ENCODE measurements at places on chromosomes 7 and 10.
A peak's percentile ranks its signal among the peaks of the same experiment; 100 is the strongest.

DNA sequence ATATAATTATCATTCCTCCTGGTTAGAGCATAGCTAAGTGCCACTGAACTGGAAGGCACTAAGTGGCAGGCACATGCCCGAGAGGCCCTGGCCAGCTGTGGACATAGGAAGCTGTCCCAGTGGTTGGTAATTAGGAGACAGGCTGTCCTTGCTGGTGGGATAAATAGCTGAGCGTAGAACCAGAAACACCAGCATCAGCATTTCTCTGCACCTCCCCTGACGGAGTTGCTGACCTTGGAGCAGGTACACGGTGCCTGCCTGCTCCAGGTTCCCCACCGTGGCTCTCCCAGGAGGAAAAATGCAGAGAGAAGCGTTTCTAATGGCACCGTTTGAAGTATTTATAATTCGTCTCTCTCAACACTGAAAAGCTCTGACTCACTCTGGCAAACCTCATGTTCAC, 5.6 kb upstream of the ABLIM1 start:
- DNase-seq, result no peak
- H3K4me1 ChIP-seq, result no peaks in the 10 kb centered on the region
- H3K27me3 ChIP-seq, result no peaks in the 10 kb centered on the region
- H3K27ac ChIP-seq, result no peak overlapping the region

DNA sequence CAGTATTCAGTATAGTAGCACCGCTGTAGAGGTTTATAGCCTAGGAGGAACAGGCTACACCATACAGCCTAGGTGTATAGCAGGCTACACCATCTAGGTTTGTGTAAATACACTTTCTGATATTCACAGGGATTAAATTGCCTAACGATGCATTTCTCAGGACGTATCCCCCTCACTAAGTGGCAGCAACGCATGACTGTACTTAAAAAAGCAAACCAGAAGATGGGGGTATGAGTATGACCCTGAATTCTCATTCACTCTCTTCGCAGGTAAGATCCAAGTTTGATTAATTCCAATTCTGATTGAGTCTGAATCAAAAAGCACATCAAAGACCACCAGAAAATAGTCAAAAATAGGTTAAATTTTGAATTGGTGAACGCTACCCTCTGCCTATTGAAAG, 972 bp downstream of the ORC5 start:
- peaks cover 9% of the 10 kb centered on the region for H3K4me1 ChIP-seq
- H3K27ac ChIP-seq, result peak overlapping the region; percentile 63
- no peaks in the 10 kb centered on the region for H3K27me3 ChIP-seq
- DNase-seq, result no peak

DNA sequence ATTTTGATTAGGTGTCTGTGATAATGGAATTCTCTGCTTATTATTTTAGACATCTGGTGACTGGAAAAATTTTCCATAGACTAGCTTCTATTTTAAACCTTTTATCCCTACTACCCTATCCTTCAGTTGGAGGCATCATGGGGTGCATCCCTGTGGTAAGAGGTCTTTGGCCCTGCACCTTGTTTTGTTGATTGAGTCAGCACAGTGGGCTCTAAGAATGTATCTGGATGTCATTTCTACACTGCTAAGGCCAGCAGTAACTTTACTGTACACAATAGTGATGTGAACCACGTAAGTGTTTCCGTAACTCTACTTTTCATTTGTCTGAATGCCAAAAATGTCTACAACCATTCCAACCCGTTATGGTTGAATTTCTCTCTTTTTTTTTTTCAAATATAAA, 75.6 kb downstream of the ADAM22 start:
- no peak for DNase-seq
- no peaks in the 10 kb centered on the region for H3K4me1 ChIP-seq
- no peaks in the 10 kb centered on the region for H3K27me3 ChIP-seq
- no peaks in the 10 kb centered on the region for H3K36me3 ChIP-seq

GRCh38 chr7:94396037-94396431, 1.3 kb downstream of the COL1A2 start:
- H3K36me3 ChIP-seq, result no peaks in the 10 kb centered on the region
- DNase-seq, result no peak
- peaks cover 2% of the 10 kb centered on the region for H3K27me3 ChIP-seq
- H3K4me3 ChIP-seq, result no peak overlapping the region
- H3K4me1 ChIP-seq, result peaks cover 24% of the 10 kb centered on the region

DNA sequence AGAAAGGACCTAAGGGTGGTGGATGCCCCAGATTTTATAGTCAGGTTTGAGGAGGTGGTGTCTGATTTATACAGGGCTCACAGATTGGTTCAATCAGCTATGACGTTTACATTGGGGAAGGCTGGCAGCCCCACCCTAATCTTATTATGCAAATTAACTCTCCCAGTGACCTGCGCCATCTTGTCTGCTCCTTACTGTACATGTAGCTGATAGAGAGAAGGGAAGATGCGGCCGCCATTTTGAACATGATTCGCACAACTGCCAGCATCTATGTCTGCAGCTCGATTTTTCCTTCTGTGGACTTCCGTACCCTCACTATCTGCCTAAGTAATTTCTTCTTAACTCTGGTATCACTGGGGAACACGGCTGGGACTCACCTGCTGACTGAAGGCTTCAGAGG, 619.0 kb upstream of the DPP6 start:
- H3K27ac ChIP-seq, result no peak overlapping the region
- H3K4me3 ChIP-seq, result no peak overlapping the region
- DNase-seq, result no peak
- H3K36me3 ChIP-seq, result no peaks in the 10 kb centered on the region
- no peaks in the 10 kb centered on the region for H3K4me1 ChIP-seq
- no peaks in the 10 kb centered on the region for H3K27me3 ChIP-seq

GRCh38 chr10:87659571-87660483, at the start of gene PAPSS2:
TSS of gene PAPSS2 (plus strand) at chr10:87659878. CDS start at chr10:87659982, 104 bp downstream.
- peaks cover 2% of the 10 kb centered on the region for H3K27me3 ChIP-seq
- DNase-seq, result no peak
- no peaks in the 10 kb centered on the region for H3K36me3 ChIP-seq
- H3K27ac ChIP-seq, result no peak within 1 kb of the TSS
- H3K4me1 ChIP-seq, result peaks cover 9% of the 10 kb centered on the region

DNA sequence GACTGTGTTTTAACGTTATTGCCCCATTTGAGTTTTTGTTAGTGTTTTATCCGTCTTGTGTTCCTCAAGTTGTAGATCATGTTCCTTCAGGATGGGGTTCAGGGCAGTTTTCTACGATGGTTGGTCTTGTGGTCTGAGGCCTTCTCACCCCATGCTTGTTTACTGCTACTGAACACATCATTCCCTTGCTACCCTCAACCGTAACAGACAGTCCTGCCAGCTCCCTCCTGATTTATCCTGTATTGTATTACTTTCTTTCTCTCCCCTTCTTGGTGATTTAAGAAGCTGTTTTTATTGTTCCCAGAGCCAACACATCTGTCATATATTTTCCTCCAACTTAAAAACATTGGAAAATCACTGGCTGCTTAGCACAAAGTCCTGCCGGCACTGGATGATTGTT, 719.8 kb downstream of the INHBA start:
- no peak for DNase-seq
- H3K27me3 ChIP-seq, result no peaks in the 10 kb centered on the region
- no peak overlapping the region for H3K27ac ChIP-seq
- no peaks in the 10 kb centered on the region for H3K36me3 ChIP-seq
- no peak overlapping the region for H3K4me3 ChIP-seq

- H3K27ac ChIP-seq, result no peak overlapping the region
- DNase-seq, result no peak
- no peaks in the 10 kb centered on the region for H3K36me3 ChIP-seq
- H3K27me3 ChIP-seq, result peaks cover 18% of the 10 kb centered on the region
- no peak overlapping the region for H3K4me3 ChIP-seq
Observed at GRCh38 chr7:151311294-151311864, 30.2 kb upstream of the NUB1 start.

DNA sequence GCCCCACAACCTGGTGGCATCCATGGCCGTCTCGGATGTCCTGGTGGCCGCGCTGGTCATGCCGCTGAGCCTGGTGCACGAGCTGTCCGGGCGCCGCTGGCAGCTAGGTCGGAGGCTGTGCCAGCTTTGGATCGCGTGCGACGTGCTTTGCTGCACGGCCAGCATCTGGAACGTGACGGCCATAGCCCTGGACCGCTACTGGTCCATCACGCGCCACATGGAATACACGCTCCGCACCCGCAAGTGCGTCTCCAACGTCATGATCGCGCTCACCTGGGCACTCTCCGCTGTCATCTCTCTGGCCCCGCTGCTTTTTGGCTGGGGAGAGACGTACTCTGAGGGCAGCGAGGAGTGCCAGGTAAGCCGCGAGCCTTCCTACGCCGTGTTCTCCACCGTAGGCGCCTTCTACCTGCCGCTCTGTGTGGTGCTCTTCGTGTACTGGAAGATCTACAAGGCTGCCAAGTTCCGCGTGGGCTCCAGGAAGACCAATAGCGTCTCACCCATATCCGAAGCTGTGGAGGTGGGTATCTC, 1.1 kb downstream of the HTR5A start:
- DNase-seq, result no peak
- no peak overlapping the region for H3K4me3 ChIP-seq
- H3K36me3 ChIP-seq, result no peaks in the 10 kb centered on the region
- no peak overlapping the region for H3K27ac ChIP-seq

DNA sequence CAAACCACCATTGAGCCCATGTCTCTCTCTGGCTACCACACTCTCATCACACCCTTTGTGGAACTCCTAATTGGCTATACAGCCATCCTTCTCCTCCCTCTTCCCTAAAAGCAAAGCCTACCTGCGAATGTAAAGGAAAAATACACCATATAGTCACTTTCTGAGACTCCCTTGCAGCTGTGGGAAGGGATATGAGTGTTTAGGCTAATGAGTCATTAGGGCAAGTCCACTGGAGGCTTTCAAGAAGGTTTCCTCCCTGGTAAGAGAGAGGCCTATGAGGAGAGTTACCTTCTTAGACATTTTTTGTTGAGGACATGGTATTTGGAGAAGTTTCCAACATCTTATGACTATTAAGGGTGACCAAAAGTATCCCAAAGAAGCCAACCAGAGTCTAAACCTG, 4.1 kb upstream of the TMEM243 start:
- H3K27me3 ChIP-seq, result peaks cover 2% of the 10 kb centered on the region
- H3K27ac ChIP-seq, result no peak overlapping the region
- H3K4me3 ChIP-seq, result no peak overlapping the region
- H3K4me1 ChIP-seq, result no peaks in the 10 kb centered on the region
- no peak for DNase-seq

- no peaks in the 10 kb centered on the region for H3K27me3 ChIP-seq
- no peak for DNase-seq
- H3K4me3 ChIP-seq, result no peak overlapping the region
- H3K27ac ChIP-seq, result no peak overlapping the region
- no peaks in the 10 kb centered on the region for H3K36me3 ChIP-seq
Observed at GRCh38 chr10:25023278-25023677, 6.9 kb downstream of the THNSL1 start.

DNA sequence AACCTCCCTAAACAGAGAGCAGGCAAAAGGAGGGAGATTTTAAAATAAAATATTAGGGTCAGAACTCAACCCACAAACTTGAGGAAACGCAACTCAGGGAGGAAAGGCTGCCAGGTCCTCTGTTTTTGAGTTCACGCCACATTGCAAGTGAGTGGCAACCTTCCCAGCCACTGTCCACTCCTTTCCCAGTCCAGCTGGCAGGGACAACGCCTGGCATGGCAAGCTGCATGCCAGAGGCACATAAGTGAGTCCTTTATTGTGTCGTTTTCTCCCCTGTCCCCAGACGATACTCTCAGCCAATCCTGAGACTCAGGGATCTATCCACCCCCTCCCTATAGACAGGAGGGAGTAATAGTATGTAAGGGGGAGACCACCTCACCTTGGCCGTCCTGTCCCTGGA, 22.4 kb downstream of the FBXW4 start:
- H3K36me3 ChIP-seq, result peaks cover 82% of the 10 kb centered on the region
- DNase-seq, result no peak
- no peaks in the 10 kb centered on the region for H3K27me3 ChIP-seq
- no peaks in the 10 kb centered on the region for H3K4me1 ChIP-seq

- H3K27ac ChIP-seq, result no peak overlapping the region
- H3K27me3 ChIP-seq, result no peaks in the 10 kb centered on the region
- no peaks in the 10 kb centered on the region for H3K36me3 ChIP-seq
- H3K4me1 ChIP-seq, result no peaks in the 10 kb centered on the region
Observed at GRCh38 chr7:17584822-17585221, 286.4 kb downstream of the AHR start.

- H3K27me3 ChIP-seq, result peaks cover 6% of the 10 kb centered on the region
- no peaks in the 10 kb centered on the region for H3K36me3 ChIP-seq
- H3K27ac ChIP-seq, result no peak overlapping the region
- peaks cover 8% of the 10 kb centered on the region for H3K4me1 ChIP-seq
- no peak overlapping the region for H3K4me3 ChIP-seq
- DNase-seq, result no peak
Observed at GRCh38 chr10:15083674-15084501, 4.7 kb downstream of the ACBD7 start.

DNA sequence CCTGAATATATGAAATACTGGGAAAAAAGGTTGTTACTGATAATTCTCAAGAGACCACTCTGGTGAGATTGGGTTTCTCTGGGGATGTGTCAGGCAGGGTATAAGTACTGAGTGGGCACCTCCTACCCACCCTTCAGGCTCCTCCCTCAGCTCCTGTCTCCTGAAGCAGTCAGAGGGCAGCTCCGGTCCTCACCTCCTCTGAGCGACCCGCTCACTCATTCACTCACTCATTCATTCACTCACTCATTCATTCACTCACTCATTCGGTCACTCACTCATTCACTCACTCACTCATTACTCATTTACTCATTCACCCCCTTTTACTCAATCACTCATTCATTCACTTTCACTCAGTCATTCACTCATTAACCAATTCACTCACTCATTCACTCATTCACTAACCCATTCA, 6.9 kb upstream of the PFKP start:
- H3K4me3 ChIP-seq, result no peak overlapping the region
- DNase-seq, result no peak
- H3K36me3 ChIP-seq, result no peaks in the 10 kb centered on the region
- peaks cover 12% of the 10 kb centered on the region for H3K4me1 ChIP-seq
- no peak overlapping the region for H3K27ac ChIP-seq
- H3K27me3 ChIP-seq, result no peaks in the 10 kb centered on the region

DNA sequence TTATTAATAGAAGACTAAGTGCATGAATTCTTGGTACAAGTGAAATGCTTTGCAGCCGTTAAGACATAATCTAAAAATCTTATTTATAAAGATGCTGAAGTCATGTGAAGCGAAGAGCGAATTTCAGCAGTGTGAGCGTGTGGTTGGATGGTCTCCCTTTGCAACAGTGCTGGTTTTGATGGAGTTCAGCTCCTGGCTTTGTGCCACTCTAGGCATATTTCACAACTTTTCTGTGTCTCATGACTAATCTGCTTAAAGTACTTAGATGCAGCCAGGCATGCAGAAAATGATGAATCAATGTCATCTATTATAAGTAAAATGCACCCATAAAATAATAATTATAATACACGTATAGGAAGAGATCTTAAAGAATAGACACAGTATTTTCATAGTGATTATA, 107.2 kb upstream of the TCERG1L start:
- H3K4me3 ChIP-seq, result no peak overlapping the region
- no peaks in the 10 kb centered on the region for H3K4me1 ChIP-seq
- no peak overlapping the region for H3K27ac ChIP-seq
- no peaks in the 10 kb centered on the region for H3K36me3 ChIP-seq

DNA sequence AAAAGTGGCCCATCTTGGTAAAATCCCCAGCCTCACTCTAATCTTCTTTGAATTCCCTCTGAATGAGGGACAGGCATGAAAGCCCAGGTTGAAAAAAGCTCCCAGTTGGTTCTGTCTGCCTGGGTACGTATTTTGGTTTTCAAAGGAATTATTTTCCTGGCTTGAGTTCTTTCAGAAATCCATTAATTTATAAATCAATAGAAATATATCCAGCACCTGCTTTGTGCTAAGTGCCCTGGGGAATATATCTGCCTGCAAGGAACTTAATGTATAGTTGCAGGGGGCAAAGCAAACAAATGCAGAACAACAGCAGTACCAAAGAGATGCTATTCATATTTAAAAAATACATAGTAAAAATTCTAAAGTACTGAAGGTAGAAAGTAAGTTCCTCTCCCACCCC, 362.7 kb downstream of the REEP3 start:
- H3K27ac ChIP-seq, result no peak overlapping the region
- H3K4me1 ChIP-seq, result no peaks in the 10 kb centered on the region
- DNase-seq, result no peak
- H3K27me3 ChIP-seq, result no peaks in the 10 kb centered on the region
- no peaks in the 10 kb centered on the region for H3K36me3 ChIP-seq
- no peak overlapping the region for H3K4me3 ChIP-seq

Measured in T-cell (primary cell).